ENCODE measurements at places on chromosomes 2 and 18.

DNA sequence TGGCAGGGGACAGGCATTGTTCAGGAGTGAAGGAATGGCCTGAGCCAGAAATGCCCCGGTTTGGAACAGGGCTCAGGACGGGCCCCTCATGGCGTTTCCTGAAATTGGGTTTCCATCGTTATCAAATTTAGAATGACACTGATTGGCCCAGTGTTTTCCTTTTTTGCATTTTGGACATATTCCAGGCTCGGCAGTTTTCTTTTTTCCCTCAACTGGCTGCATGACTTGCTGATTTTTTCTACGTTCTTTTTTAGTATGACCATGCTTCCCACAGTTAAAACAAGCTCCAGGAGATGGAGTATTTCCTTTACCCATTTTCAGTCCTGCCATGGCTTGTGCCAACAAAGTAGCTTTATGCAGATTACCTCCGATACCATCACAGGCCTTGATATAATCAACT is 20.4 kb upstream of the LYG2 start:
- no peak for DNase-seq

GRCh38 chr2:214069254-214069653 is 341.6 kb upstream of the VWC2L start:
- DNase-seq, result no peak

- DNase-seq, result no peak
These were observed 18.5 kb upstream of the LRATD1 start for GRCh38 chr2:14614017-14614416.

GRCh38 chr18:24465486-24465885 is 5.0 kb downstream of the HRH4 start:
- DNase-seq, result no peak

GRCh38 chr2:178088774-178089270 is 16.2 kb upstream of the PDE11A start:
- no peak for DNase-seq

- no peak for DNase-seq
These were observed 44.6 kb upstream of the RAPH1 start for GRCh38 chr2:203579730-203580129.

GRCh38 chr2:219642069-219642454 is 14.6 kb downstream of the SLC4A3 start:
- no peak for DNase-seq

GRCh38 chr2:173963323-173963816 is 1.8 kb downstream of the SP3 start:
- DNase-seq, result peak; percentile 67

DNA sequence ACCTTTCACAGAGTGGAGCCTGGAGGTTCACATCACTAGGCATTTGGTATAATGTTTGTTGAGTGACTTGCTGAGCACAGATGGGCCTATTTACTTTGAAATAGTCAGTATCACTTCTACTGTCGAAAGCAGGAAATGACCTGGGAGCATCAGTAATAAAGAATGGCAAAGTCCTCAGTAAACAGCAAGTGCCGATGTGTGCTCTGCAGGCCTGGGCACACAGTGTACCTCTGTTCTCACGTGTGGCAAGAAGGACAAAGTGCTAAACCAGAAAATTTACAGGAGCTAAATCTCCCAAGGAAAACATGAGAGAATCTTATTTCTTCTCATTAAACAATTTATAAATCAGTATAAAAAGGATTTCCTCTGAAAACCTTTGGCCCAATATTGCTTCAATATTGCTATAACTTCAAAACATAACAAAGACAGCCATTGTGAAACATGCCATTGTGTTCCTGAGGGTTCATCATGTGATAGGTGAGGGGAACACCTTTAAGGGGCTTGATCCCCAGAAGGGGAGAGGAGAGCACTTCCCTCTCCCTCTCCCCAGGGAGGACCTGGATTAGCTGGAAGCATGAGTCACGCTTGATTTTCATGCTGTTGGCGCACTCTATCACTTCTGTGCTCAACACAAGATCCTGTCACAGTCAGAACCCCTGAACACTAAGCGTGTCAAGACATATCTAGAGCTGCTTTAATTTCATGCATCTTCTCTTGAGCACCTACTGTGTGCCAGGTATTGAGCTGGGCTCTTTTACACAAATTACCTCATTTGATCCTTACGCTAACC is 131.5 kb upstream of the SMAD2 start:
- no peak for DNase-seq

DNA sequence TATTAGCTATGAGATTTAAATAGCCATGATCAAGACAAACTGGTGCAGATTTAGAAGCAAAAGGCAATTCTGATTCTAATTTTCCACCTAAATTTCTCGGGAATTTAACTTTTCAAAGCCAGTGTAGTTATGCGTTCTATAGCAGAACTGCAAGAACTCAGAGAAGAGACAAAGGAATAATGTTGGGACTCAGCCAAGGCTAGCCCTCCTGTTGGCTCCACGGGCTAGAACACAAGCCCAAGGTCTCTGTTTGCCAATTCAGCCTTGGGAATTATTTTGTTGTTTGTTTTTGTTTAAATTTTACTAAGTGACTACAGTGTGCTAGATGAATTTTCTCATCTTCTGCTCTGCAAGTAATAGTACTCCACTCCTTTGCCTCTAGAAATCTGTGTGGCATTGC is 121.2 kb downstream of the CACNB4 start:
- no peak for DNase-seq

DNA sequence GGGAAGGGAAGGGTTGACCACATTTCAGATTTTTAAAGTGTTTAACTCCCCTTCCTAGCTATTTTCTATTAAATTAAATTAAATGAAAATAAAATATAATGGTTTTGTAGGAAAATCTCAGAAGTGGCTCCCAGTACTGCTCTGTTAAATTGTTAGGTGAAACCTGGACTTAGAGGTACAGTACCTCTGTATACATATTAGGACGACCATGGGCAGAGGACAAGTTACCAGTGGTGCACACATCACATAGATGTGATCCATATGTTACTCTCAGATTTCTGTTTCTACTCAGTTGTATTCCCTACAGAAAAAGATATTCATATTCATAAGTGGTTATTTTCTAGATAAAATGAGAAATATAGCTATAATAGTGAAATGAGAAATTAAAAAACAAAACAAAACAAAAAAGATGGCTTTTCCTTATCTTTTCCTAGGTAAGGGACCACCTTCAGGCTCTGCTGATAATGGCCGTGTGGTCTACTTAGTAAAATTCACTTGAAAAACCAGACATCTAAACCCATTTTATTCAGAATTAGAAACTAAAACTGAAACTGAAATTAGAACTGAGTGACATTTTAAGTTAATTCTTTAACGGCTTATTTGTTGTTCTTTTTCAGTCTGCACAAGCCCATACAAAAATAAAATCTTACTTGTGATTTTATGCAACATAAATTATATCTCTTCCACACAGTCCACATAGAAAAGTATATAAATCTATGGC is 832.5 kb upstream of the CHAC2 start:
- peak; percentile 21 for DNase-seq

GRCh38 chr2:79368116-79368630 is 144.7 kb upstream of the CTNNA2 start:
- no peak for DNase-seq

DNA sequence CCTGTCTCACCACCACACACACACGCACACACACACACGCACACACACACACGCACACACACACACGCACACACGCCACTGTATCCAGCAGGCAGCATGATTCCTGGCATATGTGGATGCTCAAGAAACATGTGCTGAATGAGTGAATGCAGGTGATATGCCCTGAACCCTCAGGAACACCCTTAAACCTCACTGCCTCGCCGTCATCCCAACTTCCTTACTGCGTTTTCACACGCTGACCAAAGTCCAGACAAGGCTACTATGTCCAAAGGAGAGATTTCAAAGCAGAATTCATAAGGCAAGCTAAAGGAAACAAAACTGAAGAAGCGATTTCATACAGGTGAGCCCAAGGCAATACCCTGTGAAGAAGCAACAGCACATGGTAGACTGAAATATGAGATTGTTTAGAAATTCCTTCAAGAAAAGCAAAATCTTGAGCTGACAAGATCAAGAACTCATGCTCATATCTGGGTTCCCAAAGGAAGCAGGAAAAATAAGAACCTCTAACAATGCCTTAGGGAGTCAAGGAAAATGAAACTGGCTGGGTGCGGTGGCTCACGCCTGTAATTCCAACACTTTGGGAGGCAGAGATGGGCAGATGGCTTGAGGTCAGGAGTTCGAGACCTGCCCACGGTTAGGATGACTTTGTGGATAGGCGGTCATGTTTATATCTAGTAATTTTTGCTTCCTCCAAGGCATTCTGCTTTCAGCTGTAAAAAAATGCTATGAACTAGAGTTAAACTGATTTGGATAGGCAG is 69.1 kb downstream of the TNFRSF11A start:
- DNase-seq, result no peak
